ENCODE measurements at places on chromosomes 1 and 21.

- DNase-seq = no peak
These were observed 132.2 kb upstream of the HOOK1 start for GRCh38 chr1:59682396-59683080.

DNA sequence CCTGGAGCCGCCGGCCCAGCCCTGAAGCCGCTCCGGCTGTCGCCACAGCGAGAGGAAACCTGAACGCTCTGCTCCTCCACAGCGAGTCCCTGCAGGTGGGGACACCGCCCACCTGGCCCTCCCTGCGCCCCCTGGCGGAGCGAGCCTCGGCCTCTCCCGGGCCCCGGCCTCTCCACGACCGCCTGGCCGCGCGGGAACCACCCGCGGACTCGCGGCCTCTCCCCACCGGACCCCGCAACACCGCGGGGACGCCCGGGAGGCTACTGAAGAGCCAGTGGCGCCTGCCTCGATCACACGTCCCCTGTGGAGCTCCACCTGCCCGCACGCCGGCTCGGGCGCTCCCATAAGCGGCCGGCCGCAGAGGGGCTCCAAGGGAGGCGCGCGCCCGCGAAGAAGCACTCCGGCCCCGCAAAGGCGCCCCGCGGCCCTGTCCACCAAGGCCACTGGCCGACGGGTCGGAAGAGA lies 109.6 kb downstream of the KCNN3 start:
- peak; percentile 79 for DNase-seq

DNA sequence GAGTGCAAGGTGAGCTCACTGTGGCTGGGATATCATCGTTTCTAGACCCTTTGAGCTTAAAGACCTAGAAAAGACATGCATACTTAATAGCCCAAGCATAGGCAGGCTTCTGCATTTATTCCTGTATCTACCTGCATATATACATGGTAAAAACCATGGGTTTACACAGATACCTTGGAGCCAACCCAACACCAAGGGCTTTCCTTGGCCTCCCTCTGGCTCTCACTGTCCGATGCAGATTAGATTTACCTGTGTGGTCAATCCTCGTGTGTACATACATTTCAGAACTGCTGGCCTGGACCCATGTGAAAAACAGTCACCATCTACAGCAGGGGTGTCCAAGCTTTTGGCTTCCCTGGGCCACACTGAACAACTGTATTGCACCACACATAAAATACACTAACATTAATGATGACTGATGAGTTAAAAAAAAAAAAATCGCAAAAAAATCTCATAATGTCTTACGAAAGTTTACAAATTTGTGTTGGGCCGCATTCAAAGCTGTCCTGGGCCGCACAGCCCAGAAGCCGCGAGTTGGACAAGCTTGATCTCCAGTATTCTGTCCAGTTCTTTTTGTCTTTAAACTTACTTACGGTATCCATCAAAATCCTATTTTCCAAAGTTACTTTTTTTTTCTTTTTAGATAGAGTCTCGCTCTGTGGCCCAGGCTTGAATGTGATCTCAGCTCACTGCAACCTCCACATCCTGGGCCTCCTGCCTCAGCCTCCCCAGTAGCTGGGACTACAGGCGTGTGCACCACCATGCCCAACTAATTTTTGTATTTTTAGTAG lies 43.5 kb downstream of the WDR4 start:
- DNase-seq = no peak

GRCh38 chr21:45818276-45818903 lies 163.2 kb upstream of the COL6A1 start:
- DNase-seq = no peak

DNA sequence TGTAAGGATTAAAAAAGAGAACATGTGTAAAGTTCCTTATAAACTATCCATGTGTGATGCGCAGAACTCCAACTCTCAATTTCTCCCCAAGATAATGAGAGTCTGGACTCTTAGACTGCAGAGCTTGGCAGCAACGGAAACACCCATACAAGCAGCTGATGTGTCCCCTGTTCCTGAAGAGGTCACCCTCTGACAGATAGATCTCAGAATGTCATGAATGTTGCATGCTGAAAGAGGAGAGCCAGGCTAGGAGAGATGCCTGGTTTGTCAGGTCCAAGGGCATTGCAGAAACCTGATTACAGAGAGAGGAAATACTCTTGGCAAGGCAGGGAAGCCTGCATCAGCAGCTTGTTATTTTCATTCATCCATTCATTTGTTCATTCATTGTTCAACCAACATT lies 24.2 kb downstream of the MTARC1 start:
- DNase-seq = no peak

DNA sequence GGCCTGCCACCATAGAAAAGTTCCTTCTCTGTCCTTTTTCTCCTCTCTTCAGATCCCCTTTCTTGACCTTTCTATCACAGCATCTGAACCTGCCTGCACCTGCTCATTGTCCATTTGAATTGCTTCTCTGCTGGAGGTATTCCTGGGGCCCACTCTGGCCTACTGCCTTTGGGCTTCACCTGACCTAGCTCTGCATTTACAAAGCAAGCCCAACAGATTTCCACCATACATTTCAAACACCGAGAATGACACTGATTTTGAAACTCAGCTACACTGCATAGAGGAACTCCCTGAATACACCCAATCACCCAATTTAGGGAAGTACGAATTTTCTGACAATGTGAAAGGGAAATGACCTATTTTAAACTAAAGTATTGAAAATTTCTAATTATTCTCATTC lies 284.5 kb upstream of the USP25 start:
- DNase-seq = no peak

GRCh38 chr1:59310549-59311250 lies 13.8 kb downstream of the FGGY start:
- DNase-seq = no peak
